Activated T-cell treated with anti-CD3 and anti-CD28 coated beads, Interleukin-2, amount 50 U/mL, for 72 hours (primary cell): ENCODE measurements at places on chromosomes 5 and 9.
A peak's percentile ranks its signal among the peaks of the same experiment; 100 is the strongest.

DNA sequence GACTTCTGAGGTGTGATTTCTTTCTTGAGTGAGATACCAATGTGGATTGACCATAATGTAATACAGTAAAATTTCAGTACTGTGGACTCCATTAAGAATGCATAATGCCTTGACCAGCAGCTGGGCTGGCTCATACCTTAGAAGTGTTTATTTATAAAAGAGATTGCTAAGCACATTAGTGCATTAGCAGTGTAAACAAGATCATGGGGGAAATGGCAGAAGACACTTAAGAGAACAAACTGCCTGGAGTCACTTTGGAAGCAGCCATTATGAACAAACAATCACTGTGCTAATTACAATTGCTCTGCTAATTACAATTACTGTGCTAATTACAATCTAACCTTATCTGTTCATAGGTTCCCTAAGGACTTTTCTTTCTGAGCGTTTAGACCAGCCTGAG is 104.2 kb downstream of the TRIM32 start:
- no peaks in the 10 kb centered on the region for H3K4me1 ChIP-seq
- peaks cover 14% of the 10 kb centered on the region for H3K27me3 ChIP-seq
- H3K27ac ChIP-seq, result no peak overlapping the region

DNA sequence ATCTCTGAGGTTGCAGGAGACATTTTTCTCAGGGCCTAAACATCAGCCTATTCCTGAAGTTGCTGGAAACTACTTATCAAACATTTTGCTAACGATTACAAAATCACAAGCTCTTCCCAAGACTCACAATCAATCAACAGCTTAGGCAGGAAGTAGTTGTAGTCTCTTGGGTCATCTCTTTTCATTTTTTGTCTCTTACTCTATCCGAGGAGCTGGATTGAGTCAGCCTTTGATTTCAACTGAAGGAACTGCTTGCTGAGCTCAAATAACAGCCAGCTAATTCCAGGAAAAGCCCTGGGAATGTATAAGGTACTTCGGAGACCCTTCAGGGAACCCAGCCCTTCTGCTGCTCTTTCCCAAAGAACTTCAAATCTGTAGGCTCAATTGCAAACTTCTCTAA is 398.9 kb downstream of the PLK2 start:
- no peak overlapping the region for H3K27ac ChIP-seq
- DNase-seq, result no peak
- H3K36me3 ChIP-seq, result no peaks in the 10 kb centered on the region
- no peaks in the 10 kb centered on the region for H3K4me1 ChIP-seq
- no peaks in the 10 kb centered on the region for H3K27me3 ChIP-seq

DNA sequence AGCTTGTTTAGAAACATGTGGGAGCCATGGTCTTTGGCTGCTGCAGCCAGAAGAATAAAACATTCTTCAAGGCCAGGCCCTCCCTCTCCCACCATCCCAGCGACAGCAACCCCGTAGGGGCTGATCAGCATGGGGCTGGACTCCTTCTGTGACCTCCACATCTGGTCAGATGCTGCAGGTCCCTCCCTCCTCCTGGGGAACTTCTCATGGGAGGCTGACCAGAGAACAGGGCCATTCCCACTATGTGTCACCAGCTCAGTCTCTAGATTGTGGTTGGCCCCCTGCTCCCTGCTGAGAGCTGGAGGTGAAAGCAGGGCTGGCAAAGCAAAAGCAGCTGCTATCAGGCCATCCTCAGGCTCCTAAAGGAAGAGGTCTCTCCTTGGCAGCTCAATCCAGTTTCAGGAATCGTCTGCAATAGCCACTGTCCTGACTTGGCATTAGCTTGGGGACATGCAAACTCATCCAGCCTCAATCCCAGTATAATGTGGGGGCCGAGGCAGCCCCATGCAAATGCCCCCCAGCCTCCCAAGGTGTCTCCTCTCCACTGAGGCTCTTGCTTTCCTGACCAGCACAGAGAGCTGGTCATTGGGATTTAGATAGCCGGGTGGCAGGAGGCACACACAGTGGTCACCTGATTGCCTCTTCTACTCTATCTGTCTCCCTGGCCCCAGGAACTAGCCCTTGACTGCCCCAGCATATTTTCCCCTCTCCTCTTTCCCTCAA is 81.5 kb downstream of the NRG2 start:
- no peak for DNase-seq
- no peak overlapping the region for H3K27ac ChIP-seq
- H3K36me3 ChIP-seq, result no peaks in the 10 kb centered on the region
- peak overlapping the region; percentile 8 for H3K4me3 ChIP-seq
- no peaks in the 10 kb centered on the region for H3K27me3 ChIP-seq

- H3K36me3 ChIP-seq, result no peaks in the 10 kb centered on the region
- no peaks in the 10 kb centered on the region for H3K4me1 ChIP-seq
- no peak for DNase-seq
- H3K4me3 ChIP-seq, result no peak overlapping the region
Observed at GRCh38 chr5:95262933-95263660, 21.8 kb downstream of the MCTP1 start.

DNA sequence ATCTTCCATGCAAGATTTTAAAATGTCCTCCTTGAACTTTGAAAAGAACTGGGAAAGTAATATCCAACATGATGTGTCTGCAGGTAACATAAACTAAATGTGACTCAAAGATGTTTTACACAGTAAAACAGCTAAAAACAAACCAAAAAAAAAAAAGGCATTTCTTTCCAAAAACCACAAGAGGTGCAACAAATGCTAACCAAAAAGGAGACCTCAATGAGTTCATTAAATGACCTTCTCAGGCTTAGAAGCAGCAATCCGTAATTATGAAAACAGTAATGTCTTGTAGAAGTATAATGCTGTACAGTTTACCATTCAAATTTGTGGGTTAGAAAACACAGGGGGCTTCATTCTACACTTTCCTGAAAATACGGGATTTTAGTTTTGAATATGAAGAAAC is 2.5 kb downstream of the RNF145 start:
- peaks cover 19% of the 10 kb centered on the region for H3K36me3 ChIP-seq
- peaks cover 65% of the 10 kb centered on the region for H3K4me1 ChIP-seq
- peak overlapping the region; percentile 100 for H3K27ac ChIP-seq
- no peak for DNase-seq

DNA sequence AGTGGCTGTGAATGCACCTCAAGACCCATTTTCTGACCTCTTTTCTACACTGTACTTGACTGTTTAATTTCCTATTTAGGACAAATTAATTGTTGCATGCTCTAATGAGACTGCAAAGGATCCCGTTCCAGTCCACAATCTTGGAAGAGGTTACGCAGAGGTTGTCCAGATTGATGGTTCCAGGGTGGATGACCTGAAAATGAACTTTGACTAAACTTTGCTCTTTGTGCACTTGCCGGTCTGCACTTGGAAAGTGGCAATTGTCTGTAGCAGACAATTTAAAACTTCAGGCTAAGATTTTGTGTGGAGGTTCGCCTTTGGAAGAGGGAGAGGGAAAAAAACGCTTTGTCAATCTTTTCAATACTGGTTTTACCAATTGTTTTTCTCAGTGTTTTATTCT is 267.8 kb downstream of the TMEM161B start:
- H3K4me1 ChIP-seq, result no peaks in the 10 kb centered on the region
- no peak for DNase-seq
- no peak overlapping the region for H3K4me3 ChIP-seq
- no peaks in the 10 kb centered on the region for H3K27me3 ChIP-seq
- H3K27ac ChIP-seq, result no peak overlapping the region
- H3K36me3 ChIP-seq, result no peaks in the 10 kb centered on the region

- DNase-seq, result no peak
- H3K36me3 ChIP-seq, result no peaks in the 10 kb centered on the region
- no peaks in the 10 kb centered on the region for H3K4me1 ChIP-seq
Observed at GRCh38 chr5:178465228-178465860, 124.8 kb downstream of the COL23A1 start.

DNA sequence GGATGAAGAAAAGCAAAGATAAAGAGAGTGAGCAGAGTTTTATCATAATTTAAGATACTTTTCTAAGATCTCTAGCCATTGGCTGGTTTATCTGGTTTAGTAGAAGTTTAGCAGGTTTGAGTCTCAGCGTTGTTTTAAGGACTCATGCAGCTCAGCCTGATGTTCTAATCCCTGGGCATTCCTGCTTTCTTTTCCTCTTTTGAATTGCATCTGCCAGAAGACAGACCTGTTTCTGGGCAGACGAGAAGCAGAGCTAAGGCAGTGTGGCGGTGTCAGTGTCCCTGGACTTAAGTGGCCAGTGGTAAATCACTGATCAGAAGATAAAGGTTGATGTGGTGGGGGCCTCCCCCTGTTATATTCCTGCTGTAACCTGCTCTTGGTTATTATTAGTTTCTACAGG is 138.6 kb downstream of the ADCY2 start:
- DNase-seq, result no peak
- H3K27me3 ChIP-seq, result no peaks in the 10 kb centered on the region
- H3K4me3 ChIP-seq, result no peak overlapping the region
- no peaks in the 10 kb centered on the region for H3K36me3 ChIP-seq
- no peak overlapping the region for H3K27ac ChIP-seq

- H3K4me3 ChIP-seq, result no peak overlapping the region
- no peaks in the 10 kb centered on the region for H3K4me1 ChIP-seq
- DNase-seq, result no peak
- no peak overlapping the region for H3K27ac ChIP-seq
- no peaks in the 10 kb centered on the region for H3K27me3 ChIP-seq
Observed at GRCh38 chr9:32441678-32442077, 57.2 kb downstream of the ACO1 start.

DNA sequence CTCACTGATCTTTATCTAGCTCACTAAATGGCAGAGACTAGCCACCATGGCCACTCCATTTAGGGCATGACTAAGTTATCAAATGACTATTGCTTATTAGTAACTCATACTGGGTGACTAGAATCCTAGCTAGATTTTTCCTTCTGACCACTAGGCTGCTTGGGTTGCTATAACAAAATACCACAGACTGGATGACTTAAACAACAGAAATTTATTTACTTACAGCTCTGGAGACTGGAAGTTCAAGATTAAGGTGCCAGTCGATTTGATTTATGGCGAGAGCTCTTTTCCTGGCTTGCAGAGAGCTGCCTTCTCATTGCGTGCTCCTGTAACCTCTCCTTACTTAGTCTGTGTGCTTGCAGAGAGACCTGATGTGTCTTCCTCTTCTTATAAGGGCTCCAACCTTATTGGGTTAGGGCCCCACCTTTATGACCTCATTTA is 55.0 kb upstream of the APC start:
- H3K4me3 ChIP-seq, result no peak overlapping the region
- peaks cover 32% of the 10 kb centered on the region for H3K27me3 ChIP-seq
- H3K4me1 ChIP-seq, result no peaks in the 10 kb centered on the region
- no peaks in the 10 kb centered on the region for H3K36me3 ChIP-seq
- no peak for DNase-seq
- H3K27ac ChIP-seq, result no peak overlapping the region

DNA sequence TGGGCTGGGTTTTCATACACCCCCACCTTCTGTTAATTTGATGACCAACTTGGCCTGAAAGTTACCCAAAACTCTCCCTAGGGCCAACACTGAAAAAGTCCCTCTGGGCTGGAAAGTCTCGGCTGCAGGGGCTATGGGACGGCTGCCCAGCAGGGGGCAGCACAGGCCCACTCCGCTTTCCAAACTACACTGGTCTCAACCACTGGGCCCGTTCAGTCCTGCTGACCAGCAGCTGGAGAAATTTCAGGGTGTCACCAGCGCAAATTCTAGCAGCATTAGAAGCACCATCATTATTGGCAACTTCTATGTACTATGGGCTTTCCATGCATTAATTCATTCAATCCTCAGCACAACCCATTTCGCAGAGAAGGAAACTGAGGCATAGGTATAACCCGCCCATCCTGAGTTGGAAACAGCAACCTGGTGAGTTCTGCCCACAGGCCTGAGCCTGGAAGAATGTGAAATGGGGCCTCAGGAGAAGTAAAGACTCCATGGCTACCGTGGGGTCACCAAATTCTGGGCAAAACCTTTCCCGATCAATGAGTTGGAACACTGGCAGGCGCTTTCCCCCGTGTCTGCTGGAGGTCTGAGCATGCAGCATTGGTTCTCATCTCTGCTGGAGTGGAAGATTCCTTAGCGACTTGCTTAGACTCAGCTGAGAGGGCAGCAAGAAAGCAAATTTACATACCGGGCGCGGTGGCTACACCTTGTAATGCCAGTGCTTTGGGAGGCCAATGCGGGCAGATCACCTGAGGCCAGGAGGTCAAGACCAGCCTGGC is 9.7 kb downstream of the ORM2 start:
- peak overlapping the region; percentile 72 for H3K27ac ChIP-seq
- H3K36me3 ChIP-seq, result peaks cover 34% of the 10 kb centered on the region
- H3K4me1 ChIP-seq, result peaks cover 30% of the 10 kb centered on the region
- no peak overlapping the region for H3K4me3 ChIP-seq

- H3K27ac ChIP-seq, result no peak overlapping the region
- DNase-seq, result no peak
- no peaks in the 10 kb centered on the region for H3K36me3 ChIP-seq
- no peaks in the 10 kb centered on the region for H3K4me1 ChIP-seq
- no peaks in the 10 kb centered on the region for H3K27me3 ChIP-seq
- no peak overlapping the region for H3K4me3 ChIP-seq
Observed at GRCh38 chr9:103410059-103410458, 414.9 kb downstream of the CYLC2 start.

GRCh38 chr9:127927201-127927987 is 3.2 kb downstream of the PIP5KL1 start:
- peak; percentile 65 for DNase-seq
- no peaks in the 10 kb centered on the region for H3K36me3 ChIP-seq
- H3K4me3 ChIP-seq, result peak overlapping the region; percentile 85
- H3K27ac ChIP-seq, result no peak overlapping the region

- no peak overlapping the region for H3K27ac ChIP-seq
- H3K4me1 ChIP-seq, result no peaks in the 10 kb centered on the region
- H3K36me3 ChIP-seq, result no peaks in the 10 kb centered on the region
- H3K4me3 ChIP-seq, result no peak overlapping the region
Observed at GRCh38 chr5:57953792-57954191, 471.2 kb upstream of the ACTBL2 start.

DNA sequence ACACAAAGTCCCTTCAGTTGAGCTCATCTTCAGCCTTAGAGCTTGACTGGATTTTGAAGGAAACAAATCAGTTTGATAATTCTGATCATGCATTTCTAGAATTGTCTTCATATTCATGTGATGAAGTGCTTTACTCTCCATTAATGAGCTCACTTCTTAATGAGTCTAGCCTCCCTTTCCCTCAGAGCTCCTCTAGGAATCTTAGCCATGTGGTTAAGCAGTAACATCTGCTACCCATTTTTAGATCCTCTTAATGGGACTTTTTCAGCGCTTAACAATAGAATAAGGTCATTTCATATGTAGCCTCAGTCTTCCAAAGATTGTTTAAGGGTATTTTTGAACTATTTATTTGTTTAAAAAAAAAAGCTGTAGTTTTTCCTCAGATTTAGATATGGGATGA is 36.9 kb upstream of the LURAP1L start:
- H3K36me3 ChIP-seq, result no peaks in the 10 kb centered on the region
- H3K4me3 ChIP-seq, result no peak overlapping the region
- no peaks in the 10 kb centered on the region for H3K4me1 ChIP-seq
- no peaks in the 10 kb centered on the region for H3K27me3 ChIP-seq
- no peak overlapping the region for H3K27ac ChIP-seq

DNA sequence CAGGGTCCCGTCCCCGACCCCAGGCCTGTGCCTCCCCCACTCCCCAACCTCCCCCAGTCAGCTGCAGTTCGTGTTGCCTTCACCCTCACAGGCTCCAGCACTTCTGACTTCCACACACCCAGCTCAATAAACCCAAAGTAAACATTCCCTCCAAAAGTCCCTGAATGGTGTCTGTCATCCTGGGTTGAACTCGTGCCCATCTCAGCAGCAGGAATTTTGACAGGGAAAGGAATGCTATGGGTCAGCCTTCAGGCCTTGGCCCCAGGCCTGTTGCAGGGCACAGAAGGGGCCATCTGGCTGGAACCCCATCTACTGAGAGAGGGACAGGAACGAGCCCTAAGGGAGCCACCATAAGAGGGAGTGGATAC is 29.6 kb upstream of the CNOT6 start:
- H3K4me1 ChIP-seq, result no peaks in the 10 kb centered on the region
- no peaks in the 10 kb centered on the region for H3K36me3 ChIP-seq
- H3K4me3 ChIP-seq, result no peak overlapping the region
- H3K27ac ChIP-seq, result no peak overlapping the region
